Thyroid gland (tissue), 4 donors: ENCODE measurements at places on chromosomes 5 and 9. TPM values are rescaled to one million over a fixed set of nuclear protein-coding genes. Genes with fewer than 3 reads are reported as not detected.

- no peak for DNase-seq
- H3K36me3 ChIP-seq, result no peaks in the 10 kb centered on the region
- H3K27me3 ChIP-seq, result no peaks in the 10 kb centered on the region
- H3K4me3 ChIP-seq, result no peak overlapping the region
These were observed 248.4 kb upstream of the RPS23 start for GRCh38 chr5:82526540-82526939.

- H3K4me1 ChIP-seq, result peaks cover under 1% of the 10 kb centered on the region
- no peaks in the 10 kb centered on the region for H3K27me3 ChIP-seq
- H3K36me3 ChIP-seq, result peaks cover 9% of the 10 kb centered on the region
- H3K4me3 ChIP-seq, result no peak overlapping the region
- no peak for DNase-seq
- no peak overlapping the region for H3K27ac ChIP-seq
These were observed 117.3 kb downstream of the GDNF start for GRCh38 chr5:37722236-37723161.

DNA sequence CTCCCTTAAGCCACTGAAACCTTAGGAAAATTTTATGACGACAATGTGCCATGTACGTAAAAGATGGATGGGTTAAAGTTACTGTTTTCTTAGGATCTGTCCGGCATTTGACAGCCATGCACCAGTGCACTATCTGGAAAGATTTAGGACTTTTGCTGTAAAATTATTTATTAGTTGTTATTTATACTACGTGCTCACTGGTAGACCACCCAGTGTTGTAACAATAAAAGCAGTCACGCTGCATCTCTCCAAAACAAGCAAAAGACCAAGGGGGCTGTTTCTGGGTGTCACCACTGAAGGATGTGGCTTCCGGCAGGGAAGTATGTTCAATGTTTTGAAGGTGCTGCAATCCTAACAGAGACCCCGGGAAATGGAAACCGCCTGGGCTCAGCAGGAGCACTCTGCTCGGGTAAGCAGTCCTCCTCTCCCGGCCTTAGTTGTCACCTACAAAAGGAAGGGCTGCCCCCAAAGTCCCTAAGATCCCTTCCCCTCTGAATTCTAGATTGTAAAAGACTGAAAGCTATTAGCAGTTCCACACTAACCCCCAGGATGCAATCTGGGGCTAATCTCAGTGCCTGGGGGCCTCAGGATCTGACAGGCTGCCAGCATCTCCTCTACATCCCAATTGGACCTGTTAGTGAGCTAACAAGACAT, 38.6 kb downstream of the SAXO1 start:
- H3K4me1 ChIP-seq, result no peaks in the 10 kb centered on the region
- no peak overlapping the region for H3K27ac ChIP-seq
- H3K4me3 ChIP-seq, result no peak overlapping the region
- no peaks in the 10 kb centered on the region for H3K36me3 ChIP-seq
- no peaks in the 10 kb centered on the region for H3K27me3 ChIP-seq
- no peak for DNase-seq

- H3K27me3 ChIP-seq, result no peaks in the 10 kb centered on the region
- H3K27ac ChIP-seq, result no peak overlapping the region
- H3K36me3 ChIP-seq, result no peaks in the 10 kb centered on the region
- DNase-seq, result no peak
These were observed 122.6 kb downstream of the TRIM32 start for GRCh38 chr9:116809656-116810055.

DNA sequence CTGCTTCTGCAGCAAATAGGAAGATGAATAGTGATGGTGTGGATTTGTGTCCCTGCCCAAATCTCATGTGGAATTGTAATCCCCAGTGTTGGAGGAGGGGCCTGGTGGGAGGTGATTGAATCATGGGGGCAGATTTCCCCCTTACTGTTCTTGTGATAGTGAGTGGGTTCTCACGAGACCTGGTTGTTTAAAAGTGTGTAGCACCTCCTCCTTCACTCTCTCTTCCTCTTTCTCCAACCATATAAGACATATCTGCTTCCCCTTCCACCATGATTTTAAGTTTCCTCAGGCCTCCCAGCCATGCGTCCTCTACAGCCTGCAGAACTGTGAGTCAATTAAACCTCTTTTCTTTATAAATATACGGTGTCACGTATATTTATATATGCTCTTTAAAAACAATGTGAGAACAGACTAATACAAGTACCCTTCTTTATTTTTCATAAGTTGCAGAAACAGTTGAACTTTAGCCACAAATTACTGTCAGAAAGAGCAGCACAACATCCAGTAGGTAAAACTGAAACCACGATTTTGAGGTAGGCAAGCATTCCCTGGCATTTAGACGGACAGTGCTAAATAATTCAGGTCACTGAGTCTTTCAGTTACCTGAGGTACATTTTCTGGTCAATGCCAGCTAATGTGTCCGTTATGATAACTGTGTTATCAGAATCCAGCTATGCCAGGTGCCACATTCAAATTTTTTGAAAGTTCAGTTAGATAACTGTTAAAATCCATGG, 79.3 kb upstream of the SPEF2 start:
- no peaks in the 10 kb centered on the region for H3K36me3 ChIP-seq
- no peak overlapping the region for H3K4me3 ChIP-seq
- H3K27me3 ChIP-seq, result no peaks in the 10 kb centered on the region
- no peak for DNase-seq

GRCh38 chr9:124453586-124454191, 3.4 kb downstream of the ADGRD2 start:
- peaks cover 16% of the 10 kb centered on the region for H3K27me3 ChIP-seq
- H3K27ac ChIP-seq, result no peak overlapping the region
- DNase-seq, result no peak
- H3K4me3 ChIP-seq, result no peak overlapping the region
- no peaks in the 10 kb centered on the region for H3K36me3 ChIP-seq

GRCh38 chr9:677461-678097, 163.9 kb upstream of the DMRT1 start:
- peak overlapping the region; percentile 53 for H3K27ac ChIP-seq
- peaks cover 11% of the 10 kb centered on the region for H3K4me1 ChIP-seq
- H3K27me3 ChIP-seq, result no peaks in the 10 kb centered on the region
- no peaks in the 10 kb centered on the region for H3K36me3 ChIP-seq
- H3K4me3 ChIP-seq, result peak overlapping the region; percentile 2

- no peaks in the 10 kb centered on the region for H3K27me3 ChIP-seq
- H3K4me1 ChIP-seq, result no peaks in the 10 kb centered on the region
- H3K36me3 ChIP-seq, result no peaks in the 10 kb centered on the region
- no peak overlapping the region for H3K4me3 ChIP-seq
- DNase-seq, result no peak
These were observed 93.8 kb upstream of the FAM120A start for GRCh38 chr9:93357649-93358048.

GRCh38 chr9:123537809-123538208, 181.8 kb downstream of the CRB2 start:
- H3K27ac ChIP-seq, result no peak overlapping the region
- DNase-seq, result no peak
- H3K4me1 ChIP-seq, result no peaks in the 10 kb centered on the region
- no peak overlapping the region for H3K4me3 ChIP-seq

- no peak overlapping the region for H3K4me3 ChIP-seq
- no peaks in the 10 kb centered on the region for H3K36me3 ChIP-seq
- H3K4me1 ChIP-seq, result no peaks in the 10 kb centered on the region
These were observed 1753.5 kb downstream of the EFNA5 start for GRCh38 chr5:105917189-105917588.

- no peak for DNase-seq
- H3K27ac ChIP-seq, result peak overlapping the region; percentile 41
- H3K4me1 ChIP-seq, result peaks cover 62% of the 10 kb centered on the region
- no peaks in the 10 kb centered on the region for H3K27me3 ChIP-seq
- H3K4me3 ChIP-seq, result no peak overlapping the region
- no peaks in the 10 kb centered on the region for H3K36me3 ChIP-seq
These were observed 47.0 kb downstream of the EPB41L4B start for GRCh38 chr9:109273869-109274268.

DNA sequence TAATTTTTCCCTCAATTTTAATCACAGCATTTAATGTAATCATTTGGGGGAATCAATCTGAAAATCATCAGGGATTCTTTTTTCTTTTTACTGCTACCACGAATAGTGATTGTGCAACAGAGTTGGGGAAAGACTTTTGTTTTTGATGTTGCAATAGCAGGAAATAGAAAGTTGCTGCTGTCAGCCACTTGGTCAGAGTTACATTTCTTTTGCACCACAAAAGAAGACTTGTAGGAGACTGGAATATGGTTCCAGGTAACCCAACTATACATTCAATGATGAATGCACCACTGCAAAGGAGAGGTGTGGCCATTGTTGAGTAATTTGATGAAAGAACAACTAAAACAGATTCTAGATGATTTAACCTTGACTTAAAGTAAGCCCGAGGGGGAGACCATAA, 46.3 kb upstream of the PALM2AKAP2 start:
- H3K4me1 ChIP-seq, result no peaks in the 10 kb centered on the region
- H3K27me3 ChIP-seq, result no peaks in the 10 kb centered on the region
- H3K36me3 ChIP-seq, result no peaks in the 10 kb centered on the region
- no peak for DNase-seq
- no peak overlapping the region for H3K4me3 ChIP-seq

- H3K27me3 ChIP-seq, result no peaks in the 10 kb centered on the region
- DNase-seq, result no peak
- no peaks in the 10 kb centered on the region for H3K36me3 ChIP-seq
- peaks cover 32% of the 10 kb centered on the region for H3K4me1 ChIP-seq
These were observed 30.4 kb downstream of the HMGCR start for GRCh38 chr5:75367401-75367800.

DNA sequence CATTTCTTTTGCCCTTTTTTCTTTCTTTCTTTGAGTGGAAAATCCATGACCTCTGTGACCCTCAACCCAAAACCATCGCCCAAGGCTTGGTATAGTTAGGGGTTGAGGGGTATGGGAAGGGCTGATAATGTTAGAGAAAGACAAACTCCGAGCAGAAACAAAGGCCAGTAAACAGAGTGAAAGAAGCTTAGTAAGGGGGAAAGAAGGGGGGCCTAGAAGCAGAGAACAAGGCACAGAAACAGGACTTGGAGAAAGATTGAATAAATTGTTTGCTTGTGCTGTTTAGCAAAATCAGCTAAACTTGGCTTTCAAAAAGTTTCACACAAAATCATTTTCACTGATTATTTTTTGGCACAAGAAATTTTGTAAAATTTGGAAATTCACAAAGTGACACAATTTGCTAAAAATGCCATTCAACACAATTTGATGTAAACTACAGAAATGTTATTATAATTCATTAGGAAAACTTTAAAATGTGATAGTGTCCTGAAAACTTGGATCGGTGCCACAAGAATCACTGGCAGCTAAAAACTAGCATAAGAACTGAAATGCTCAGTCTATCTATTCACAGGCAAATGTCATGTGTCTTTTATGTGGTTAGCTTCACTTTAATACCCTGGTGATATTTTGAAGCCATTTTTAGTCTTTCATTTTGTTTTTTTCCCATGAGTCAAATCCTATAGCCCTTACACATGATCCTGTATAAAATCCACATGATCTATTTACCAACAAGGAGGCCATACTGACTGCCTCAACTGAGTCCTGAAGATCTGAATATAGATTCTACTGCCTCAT, 276.4 kb downstream of the NR2F1-AS1 start:
- H3K36me3 ChIP-seq, result no peaks in the 10 kb centered on the region
- no peak overlapping the region for H3K4me3 ChIP-seq
- DNase-seq, result no peak
- no peaks in the 10 kb centered on the region for H3K27me3 ChIP-seq
- H3K27ac ChIP-seq, result no peak overlapping the region

DNA sequence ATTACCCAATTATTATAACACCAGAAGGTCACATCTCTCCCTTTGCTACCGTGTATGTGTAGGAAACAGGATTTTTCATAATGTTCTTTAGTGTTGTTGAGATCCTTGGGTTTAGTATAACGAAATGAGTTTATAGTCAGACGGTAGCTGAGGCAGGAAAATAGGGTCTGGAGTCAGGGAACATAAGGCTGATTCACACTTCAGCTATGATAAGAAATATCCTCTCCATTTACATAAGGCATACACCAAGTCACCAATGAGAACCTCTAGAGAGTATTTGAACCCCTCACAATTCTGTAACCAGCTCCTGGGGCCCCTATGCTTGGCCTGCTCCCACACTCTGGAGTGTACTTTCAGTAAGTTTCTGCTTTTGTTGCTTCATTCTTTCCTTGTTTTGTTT, 58.9 kb upstream of the ANKH start:
- no peak for DNase-seq
- H3K27me3 ChIP-seq, result no peaks in the 10 kb centered on the region
- no peak overlapping the region for H3K27ac ChIP-seq
- no peak overlapping the region for H3K4me3 ChIP-seq
- H3K4me1 ChIP-seq, result no peaks in the 10 kb centered on the region

DNA sequence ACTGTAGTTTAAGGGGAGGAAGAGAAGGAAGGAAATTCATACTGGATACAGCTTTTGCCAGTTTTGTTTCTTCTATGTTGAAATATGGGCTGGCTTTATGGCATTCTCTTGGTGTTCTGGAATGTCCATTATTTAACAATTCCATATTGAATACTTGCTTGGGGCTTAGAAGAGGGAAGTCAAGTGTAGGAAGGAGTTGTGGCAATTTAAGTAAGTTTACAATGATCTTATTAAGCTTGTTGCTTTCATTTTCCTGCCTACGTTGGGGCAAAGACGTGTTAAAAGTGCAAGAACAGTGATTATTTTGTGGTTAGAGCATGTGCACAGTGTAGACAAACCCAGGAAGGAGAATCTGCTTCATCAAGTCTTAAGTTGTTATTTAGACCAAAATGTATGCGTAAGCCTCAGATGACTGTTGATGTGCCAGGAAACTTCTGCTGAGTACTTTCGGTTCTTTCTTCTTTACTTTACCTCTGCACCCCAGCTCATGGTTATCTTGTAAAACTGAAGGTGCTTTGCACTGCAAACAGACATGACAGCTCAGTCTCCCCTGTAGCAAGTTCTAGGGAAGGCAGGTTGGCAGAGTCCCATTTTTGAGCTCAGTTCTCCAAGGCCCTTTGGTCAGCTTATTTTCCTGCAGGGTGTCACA, 75.8 kb downstream of the F2RL2 start:
- H3K27ac ChIP-seq, result peak overlapping the region; percentile 17
- no peak for DNase-seq
- no peaks in the 10 kb centered on the region for H3K36me3 ChIP-seq

GRCh38 chr9:106576232-106576760, 286.7 kb upstream of the ZNF462 start:
- no peak overlapping the region for H3K27ac ChIP-seq
- DNase-seq, result no peak
- no peak overlapping the region for H3K4me3 ChIP-seq
- no peaks in the 10 kb centered on the region for H3K4me1 ChIP-seq

GRCh38 chr5:80437326-80437725, 29.5 kb downstream of the ZFYVE16 start:
- H3K4me3 ChIP-seq, result no peak overlapping the region
- H3K27ac ChIP-seq, result no peak overlapping the region
- H3K36me3 ChIP-seq, result no peaks in the 10 kb centered on the region
- no peaks in the 10 kb centered on the region for H3K4me1 ChIP-seq
- no peaks in the 10 kb centered on the region for H3K27me3 ChIP-seq

Gene YTHDC2
- total RNA-seq, result 29.6 TPM

Gene CD274
- 3.6 TPM for total RNA-seq

Gene FGF10
- total RNA-seq, result 13.5 TPM

Gene ZNG1A
- total RNA-seq, result 66.3 TPM

Gene ARAP3
- 7.9 TPM for total RNA-seq

Gene SLC6A7
- total RNA-seq, result not detected

Gene CNTLN
- 11.5 TPM for total RNA-seq

Gene FAM114A2
- 28.9 TPM for total RNA-seq

Gene CDH9
- total RNA-seq, result not detected

Gene LRRC19
- total RNA-seq, result not detected

Gene RAB3C
- under 0.01 TPM for total RNA-seq

Gene ABCA1
- total RNA-seq, result 59.8 TPM

Gene MAT2B
- 98.6 TPM for total RNA-seq
